ENCODE measurements at places on chromosomes 2 and 18.

DNA sequence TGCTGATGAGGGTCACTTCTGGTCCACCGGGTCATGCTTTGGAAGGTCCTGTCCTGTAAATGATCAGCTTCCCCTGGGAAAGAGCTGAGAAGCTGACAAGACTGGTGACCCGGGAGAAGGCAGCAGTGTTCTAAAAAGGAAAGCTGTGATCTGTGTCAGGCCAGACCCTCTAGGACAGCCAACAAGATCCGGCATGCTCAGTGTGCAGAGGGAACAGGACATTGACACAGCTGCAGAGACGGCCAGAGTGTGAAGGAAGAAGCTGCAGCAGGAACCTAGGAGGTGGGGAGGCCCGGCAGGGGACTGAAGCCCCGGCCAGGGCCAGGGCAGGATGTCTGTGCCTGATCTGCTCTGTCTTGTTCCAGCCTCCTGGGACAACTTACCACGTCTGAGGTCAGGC lies 372.7 kb upstream of the ID2 start:
- no peak for DNase-seq

- no peak for DNase-seq
Observed at GRCh38 chr2:110679337-110679707, 1.5 kb upstream of the BUB1 start.

DNA sequence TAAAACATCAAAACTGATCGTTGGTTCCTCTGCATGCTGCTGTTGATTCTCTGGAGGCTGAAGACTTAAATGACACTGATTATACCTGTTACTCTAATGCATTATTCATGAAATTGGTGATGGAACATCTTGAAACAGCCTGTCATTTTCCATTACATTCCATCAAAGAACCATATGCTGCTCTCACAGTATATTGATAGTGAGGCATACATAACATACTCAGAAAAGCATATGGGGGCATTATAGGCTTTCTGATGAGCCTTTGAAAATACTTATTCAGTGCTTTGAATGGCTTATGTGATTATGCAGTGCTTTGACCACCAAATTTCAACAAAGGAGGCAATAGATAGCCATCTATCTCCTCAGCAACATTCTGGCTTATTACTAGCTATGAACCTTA lies 392.1 kb downstream of the CDH19 start:
- no peak for DNase-seq

DNA sequence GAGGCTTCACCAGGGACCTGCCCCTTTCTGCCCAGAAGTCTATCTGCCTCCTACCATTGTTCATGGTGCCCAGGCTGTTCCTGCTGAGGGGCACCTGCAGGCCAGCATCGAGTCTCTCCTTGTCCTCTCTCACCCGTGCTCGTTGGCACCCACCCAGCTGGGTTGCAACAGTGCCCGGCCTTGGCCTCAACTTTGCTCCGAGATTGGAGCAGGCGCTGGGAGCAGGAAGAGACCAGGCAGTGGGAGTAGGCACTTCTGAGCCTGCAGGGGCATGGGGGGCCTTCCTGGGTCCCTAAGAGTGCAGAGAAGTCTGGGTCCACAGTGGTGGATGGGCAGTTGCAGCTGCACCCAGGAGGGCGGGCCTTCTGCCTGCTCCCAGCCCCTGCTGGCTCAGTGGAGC lies 75.6 kb downstream of the NCOA1 start:
- DNase-seq = no peak
